Airway epithelial cell (primary cell): ENCODE measurements at places on chromosomes 2 and 18. TPM values are rescaled to one million over a fixed set of nuclear protein-coding genes. Genes with fewer than 3 reads are reported as not detected.

SAG gene
- total RNA-seq: not detected in 2 replicates

DYSF gene
- 7.0 and 7.2 TPM in 2 replicates for total RNA-seq

SIGLEC15 gene
- total RNA-seq: 0.07 TPM in 1 of 2 replicates, not detected in the other

CXCR1 gene
- total RNA-seq: not detected in 2 replicates

LAMA1 gene
- 14.5 and 22.1 TPM in 2 replicates for total RNA-seq

CD207 gene
- not detected in 2 replicates for total RNA-seq

GPR17 gene
- not detected in 2 replicates for total RNA-seq

LOXHD1 gene
- not detected in 2 replicates for total RNA-seq

OTOF gene
- total RNA-seq: not detected in 2 replicates

IL1F10 gene
- total RNA-seq: 0.78 TPM in 1 of 2 replicates, not detected in the other
